Omental fat pad (tissue), 4 donors: ENCODE measurements at places on chromosomes 7 and 10. TPM values are rescaled to one million over a fixed set of nuclear protein-coding genes. Genes with fewer than 3 reads are reported as not detected.

- no peak for DNase-seq
Observed at GRCh38 chr7:84536271-84536870, 341.8 kb upstream of the SEMA3A start.

- no peak for DNase-seq
Observed at GRCh38 chr10:120161111-120161510, 268.6 kb downstream of the SEC23IP start.

DNA sequence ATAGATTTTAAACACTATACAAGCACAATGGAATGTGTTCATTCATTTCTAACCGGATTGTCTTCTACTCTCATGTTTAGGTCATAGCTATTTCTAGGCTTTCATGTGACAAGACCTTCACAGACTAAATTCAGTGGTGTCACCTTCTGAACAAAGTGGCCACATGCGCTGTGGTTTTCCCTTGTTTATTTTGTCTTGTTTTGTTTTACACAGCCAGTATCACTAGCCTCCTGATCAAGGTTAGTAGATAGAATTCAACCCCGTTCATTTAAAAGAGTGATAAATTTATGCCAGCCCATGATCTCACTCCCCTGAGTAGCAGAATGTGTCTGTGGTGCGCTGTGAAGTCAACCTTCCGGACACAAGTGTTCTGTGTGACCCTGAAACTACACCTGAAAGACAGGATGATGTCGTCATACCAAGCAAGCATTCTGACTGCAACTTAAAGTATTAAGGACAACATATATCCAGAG is 209.1 kb downstream of the CREB5 start:
- DNase-seq, result no peak

DNA sequence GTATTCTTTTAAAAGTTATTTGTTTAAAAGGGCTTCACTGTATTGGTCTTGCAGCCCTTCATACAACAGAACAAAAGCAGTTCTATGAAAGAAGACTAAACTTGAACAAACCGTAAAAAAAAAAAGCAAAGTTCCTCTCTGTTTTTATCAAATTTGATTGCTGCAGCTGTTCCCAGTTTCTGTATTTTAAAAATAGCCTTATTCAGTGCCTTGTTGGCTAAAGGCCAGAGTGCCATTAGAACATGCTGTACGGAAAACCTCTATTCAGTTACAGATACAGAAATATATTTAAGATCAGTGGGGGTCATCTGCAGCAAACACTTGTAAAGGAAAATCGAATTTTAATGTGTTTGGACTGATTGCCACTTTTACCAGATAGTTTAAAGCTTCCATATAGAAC is 207.8 kb upstream of the ETV1 start:
- no peak for DNase-seq

- DNase-seq, result peak; percentile 38
Observed at GRCh38 chr10:29998142-29998808, 61.1 kb downstream of the JCAD start.

DNA sequence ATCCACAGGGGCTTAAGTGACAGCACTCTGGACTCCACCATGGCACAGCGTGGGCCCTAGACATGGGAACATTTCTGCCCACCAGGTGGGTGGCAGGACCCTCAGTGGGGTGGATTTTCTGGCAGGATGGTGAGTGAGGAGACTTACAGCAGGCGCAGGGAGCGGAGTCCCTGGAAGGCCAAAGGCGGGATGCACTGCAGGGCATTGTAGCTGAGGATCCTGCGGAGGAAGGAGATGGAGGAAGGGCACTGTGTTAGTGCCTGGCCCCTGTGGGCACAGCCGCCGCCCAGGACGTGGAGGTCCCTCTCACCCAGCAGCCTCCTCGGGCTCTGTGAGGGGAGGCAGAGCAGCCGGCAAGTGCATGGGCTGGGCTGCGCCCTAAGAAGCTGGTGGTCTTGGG is 154.3 kb downstream of the SLIT1 start:
- no peak for DNase-seq

DNA sequence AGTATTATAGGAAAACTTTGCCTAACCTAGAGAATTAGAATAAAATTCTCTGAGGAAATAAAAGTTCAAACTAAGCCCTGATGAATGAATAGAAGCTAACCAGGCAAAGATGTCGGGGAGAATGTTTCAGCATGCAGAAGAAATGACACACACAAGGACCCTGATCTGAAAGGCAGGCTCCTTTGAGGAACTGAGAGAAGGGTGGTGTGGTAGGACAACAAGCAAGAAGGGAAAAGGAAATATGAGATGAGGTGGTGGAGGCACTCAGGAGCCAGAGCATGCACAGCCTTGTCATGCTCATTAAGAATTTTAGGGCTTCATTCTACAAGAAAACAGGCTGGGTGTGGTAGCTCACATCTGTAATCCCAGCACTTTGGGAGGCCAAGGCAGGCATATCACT is 90.6 kb downstream of the ARHGAP12 start:
- no peak for DNase-seq

DNA sequence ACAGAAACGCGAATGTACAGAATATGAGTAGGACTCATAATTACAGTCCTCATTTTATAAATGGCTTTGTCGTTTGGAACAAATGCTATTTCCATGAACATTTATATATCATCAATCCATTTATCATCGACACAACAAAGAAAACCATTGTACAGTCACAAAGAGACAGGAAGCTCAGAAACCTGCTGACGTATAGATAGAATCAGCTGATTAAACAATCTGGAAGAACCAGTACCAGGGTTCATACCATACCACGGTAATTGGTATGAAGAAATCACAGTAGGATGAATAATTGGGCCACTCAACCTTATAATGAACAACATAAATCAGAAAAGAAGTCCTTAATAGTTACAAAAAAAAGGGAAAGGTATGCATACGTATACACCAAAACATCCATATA is 295.0 kb downstream of the PARD3 start:
- no peak for DNase-seq

DNA sequence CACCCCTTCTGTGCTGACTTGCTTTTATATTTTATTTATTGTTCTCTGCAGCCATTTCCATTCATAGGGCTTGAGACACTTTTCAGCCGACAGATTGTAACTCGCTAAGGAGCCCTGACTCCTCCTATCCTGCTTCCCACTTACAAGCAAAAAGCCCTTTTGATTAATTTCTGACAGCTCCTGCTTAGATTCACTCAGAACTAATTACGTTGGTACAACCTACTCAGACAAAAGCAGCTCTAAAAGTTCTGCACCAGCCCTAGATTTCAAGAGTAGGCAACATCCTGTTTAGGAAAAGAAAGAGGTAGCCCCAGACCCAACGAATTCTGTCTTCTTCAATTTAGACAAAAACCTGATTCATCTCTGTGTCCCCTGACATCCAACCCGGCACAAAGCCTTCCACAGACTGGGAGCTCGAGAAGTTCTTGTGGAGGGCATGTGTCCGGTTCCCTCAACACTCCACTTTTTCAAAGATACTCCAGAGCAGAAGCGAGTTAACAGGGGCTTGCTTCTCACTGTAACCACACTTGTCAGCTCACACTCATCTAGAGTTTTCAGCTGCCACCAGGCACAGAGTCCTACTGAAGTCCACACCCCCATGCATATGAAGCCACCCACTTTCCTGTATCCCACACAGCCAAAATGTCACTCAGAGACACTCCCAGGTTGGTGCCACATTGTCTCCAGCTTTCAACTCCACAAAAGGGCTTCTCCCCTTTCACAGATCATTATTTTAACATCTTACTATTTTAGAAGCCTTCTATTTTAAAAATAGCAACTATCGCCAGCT is 113.6 kb upstream of the NFE2L3 start:
- no peak for DNase-seq

DNA sequence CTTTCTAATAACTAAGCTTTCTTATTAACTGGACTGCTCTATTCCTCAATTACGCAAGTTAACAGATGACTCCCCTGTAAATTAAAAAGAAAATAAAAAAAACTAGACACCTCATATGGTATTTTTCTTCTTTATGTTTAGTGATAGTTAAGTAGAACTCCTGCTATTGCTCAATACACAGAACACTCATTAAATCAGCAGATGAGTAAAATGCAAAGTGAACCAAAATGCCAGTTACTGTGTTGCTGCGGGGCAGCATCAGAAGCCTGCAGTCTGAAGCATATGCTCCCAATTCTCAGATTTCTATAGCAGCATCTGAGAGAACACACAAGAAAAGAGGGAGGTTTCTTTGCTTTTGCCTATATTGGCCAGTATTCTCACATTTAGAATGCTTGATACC is 28.4 kb downstream of the CDK6 start:
- DNase-seq, result no peak

DNA sequence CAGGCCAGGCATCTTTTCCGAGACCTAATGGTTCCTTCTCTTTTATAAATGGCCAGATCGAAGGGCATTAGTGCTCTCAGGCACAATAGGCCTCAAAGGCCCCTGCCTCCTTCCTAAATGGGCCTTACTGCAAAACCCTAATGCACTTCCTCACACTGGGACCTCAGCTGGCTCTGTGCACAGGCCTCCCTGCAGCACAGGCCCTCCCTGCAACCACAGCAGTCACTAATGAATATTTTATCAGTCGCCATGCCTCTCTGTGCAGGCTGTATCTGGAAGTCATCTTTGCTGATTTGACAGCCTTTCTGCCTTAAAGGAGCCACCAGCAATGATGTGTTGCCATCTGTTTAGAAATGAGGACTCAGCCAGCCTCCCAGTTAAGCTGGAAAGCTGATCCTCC is 54.9 kb upstream of the SDK1 start:
- DNase-seq, result no peak

GRCh38 chr10:76491216-76491615 is 1059.8 kb downstream of the LRMDA start:
- DNase-seq, result no peak

DNA sequence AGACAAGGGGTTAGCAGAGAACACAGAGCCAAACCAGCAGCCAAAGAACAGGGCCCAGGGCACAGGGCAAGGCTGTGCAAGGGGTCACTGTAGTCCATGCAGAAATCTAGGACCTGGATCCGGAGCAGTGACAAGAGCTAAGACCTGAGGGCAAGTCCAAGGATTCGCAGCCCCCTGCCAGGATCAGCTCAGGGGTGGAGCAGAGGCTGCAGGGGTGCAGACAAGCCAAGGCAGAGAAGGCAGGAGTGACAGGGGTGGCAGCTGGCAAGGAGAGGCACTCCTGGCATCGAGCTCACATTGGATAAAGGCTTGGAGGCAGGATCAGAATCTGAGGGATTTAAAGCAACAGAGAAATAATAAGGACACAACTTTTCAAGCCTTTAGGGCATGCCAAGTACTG is 80.7 kb upstream of the NANOS1 start:
- no peak for DNase-seq

GRCh38 chr10:71594934-71595571 is 124.5 kb downstream of the C10orf105 start:
- DNase-seq, result no peak

DNA sequence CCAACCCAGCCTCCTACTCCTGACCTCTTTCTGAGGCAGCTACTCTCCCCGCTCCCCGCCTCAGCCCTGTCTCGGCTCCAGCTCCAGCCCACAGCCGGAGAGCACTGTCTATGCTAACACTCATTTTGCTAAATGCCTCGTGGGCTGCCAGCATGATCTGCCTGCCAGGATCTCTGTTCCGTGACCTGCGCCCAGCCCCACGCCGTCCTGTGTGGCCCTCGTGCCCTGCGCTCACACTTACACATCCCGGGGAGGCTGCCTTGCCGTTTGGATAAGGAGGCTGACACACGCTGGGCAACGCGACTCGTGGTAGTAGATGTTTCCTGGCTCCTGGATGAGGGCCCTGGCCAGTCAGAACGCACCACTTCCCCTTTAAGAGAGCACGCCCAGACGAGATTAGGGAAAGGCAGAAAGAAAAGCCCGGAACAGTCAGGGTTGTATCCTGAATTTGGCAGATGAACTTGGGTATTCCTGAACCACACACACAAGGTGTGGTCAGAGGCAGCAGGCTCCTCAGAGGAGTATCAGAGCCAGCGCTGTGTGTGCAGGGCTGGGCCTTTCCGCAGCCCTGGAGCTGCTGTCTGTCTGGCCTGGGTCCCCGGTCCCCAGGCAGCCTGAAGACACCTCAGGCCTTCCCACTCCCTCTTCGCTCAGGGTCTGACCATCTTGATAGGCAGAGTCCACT is 97.7 kb upstream of the EFCAB10 start:
- peak; percentile 60 for DNase-seq

DNA sequence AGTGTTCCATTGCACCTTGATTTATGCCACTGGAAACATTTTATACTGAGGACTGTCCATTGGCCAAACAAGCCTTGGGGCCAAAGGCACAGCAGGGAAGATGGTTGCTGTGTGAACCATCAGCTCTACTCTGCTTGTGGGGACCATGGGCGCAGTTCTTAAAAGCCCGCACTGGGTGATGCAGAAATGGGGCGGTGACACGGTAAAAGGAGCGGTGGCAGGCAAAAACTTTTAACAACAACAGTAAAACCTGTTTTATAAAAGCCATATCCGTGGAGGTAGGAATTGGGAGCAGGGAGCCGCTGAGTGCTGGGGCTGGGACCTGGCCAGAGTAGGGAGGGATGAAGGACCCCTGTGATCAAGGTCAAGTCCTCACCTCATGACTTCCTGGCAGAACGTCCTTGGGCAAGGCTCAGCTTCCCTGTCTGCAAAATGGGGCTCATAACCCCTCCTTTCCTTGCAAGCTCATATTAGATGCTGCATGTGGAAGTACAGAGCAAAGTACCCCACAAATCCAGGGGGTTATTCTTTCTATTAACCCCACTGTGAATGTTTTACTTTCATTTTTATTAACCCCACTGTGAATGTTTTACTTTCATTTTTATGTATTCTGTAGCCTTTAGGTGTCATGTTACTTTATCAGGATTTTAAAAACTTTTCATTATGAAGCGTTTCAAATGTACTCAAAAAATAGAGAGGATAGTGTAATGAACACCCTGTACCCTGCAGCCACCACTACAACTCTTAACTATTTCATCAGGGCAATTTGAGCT is 78.3 kb downstream of the GRK5 start:
- no peak for DNase-seq

DNA sequence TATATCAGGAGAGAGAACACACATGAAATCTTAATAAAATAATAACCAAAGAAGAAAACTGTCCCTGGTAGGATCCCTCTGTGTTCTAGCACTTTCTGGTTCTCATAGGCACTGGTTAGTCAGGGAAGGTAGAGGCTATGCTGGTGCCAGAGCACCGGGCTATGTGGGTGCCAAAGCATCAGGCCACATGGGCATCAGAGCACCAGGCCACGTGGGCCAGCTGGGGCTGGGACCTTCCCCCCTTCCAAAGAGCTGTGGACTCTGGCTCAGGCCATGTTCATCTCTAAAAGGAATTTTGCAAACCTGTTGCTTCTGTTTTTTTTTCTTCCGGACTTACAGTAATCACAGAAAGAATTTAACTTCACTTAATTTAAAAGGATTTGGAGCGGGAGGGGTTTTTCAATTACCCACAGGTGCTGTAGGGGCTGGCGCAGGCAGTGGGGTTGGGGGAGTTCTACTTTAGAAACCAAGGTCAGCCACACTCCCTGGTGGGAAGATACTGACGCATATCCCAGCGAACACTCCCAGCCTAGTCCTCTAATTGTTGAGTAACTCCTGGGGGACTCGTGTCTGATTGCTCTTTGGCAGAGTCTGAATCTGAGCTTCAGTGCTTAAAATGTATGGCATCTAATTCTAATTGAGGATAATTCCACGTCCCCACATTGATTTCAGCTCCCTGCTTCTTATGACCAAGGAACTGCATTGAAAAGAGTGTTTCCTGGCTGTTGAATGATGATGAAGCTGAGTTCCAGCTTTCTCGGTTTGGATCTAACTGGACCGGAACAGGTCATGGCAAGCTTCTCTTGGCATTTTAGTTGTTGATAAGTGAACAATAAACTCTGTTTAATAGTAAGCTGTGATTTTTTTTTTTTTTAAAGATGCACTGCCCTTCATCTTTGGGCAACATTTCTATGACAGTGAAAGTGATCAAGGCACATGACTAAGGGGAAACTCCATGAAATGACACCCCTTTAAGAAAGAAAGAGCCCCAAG is 110.7 kb upstream of the FZD8 start:
- DNase-seq, result peak; percentile 25

Gene COBL
- total RNA-seq, result 26.9 TPM

Gene NAT16
- 0.09 TPM for total RNA-seq

Gene AZGP1
- 91.7 TPM for total RNA-seq
